ENCODE measurements at places on chromosomes 3 and 15.

DNA sequence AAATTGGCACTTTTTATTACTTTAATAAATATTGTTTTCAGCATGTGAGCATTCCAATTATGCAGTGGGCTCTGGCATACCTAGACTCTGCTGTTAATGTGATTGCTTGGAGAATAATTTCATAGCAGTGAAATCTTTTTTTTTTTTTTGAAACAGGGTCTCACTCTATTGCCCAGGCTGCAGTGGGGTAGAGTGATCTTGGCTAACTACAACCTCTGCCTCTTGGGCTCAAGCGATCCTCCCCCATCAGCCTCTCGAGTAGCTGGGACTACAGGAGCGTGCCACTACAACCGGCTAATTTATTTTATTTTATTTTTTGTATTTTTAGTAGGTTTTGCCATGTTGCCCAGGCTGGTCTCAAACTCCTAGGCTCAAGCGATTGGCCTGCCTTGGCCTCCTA, 14.6 kb upstream of the CORO2B start:
- no peak for DNase-seq

DNA sequence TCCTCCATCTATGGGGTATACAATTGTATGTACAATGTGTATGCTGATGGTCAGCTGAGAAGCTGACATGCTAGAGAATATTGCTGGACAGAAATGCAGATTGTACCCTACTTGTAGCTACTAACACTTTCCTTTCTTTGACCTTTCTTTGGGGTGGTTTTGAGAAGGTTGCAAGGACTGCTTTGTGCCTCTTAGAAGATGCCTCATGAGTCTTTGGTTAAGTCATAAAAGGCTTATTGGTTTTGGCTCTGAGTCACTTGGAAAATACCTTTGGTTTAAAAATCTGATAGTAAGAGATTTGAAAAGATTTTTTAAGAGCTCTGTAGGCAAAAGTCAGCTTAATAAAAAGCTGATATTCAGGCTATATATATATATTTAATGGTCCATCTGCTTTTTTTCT, 71.5 kb downstream of the ZMAT3 start:
- no peak for DNase-seq

DNA sequence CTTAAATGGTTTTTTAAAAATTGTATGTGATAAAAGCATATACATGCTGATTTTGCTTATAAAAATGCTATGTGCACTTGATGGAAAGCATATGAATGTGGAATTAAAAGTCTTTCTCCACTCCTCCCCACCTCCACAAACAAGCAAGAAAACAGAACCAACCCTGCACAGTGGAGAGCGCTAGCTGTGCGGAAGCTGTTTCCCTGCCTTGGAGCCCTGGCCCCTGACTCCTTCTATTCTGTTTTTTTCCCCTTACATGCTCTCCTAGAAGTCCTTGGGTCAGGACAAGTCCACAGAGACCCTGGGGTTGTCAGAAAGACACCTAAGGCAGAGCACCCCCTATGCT, 64.2 kb downstream of the BOC start:
- DNase-seq = no peak

DNA sequence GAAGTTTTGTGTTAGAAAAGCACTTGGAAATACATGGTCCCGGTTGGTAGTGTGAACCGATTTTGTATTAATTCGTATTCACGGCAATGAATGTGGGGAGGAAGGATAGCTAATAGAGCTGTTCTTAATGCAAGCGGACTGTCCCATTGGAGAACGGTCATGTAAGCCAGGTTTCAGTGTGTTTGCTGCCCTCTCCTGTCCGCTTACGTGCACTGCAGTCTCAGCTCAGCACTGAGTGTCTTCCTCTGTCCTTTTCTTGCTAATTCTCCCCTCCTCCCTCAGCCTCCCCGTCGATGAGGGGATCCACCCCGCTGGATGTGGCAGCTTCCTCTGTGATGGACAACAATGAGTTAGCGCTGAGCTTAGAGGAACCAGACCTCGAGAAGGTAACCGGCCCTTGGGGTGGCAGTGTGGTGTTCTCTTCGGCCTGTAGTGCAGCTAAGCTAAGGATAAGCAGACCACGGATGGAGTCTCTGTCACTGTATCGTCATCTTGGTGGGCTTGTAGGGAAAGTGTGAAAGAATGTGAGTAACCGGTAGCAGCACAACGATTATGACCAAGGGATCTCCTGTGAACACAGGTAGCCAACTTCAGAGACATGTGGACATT, 267.5 kb upstream of the CHRM5 start:
- DNase-seq = peak; percentile 46

DNA sequence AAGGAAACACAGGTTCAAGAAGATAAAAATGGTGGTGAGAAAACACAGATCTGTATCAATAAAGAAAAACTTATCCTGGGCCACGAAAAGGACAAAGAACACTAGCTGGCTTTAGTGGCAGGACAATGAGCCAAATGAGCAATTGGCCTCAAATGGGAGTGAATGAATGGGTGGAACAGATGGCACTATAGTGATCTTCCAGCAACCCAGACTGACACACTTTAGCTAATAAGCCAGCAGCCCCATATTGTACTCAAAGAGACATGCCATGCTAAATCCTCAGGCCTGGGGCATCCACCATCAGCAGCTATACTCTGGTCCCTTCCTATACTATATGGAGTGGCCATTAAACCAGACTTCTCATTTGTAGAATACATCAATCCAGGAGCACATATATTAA, 60.0 kb upstream of the GADL1 start:
- DNase-seq = no peak

- DNase-seq = no peak
These were observed 49.5 kb upstream of the SEC13 start for GRCh38 chr3:10370429-10370828.

GRCh38 chr15:101258238-101259144, 6.6 kb upstream of the CHSY1 start:
- DNase-seq = peak; percentile 67

GRCh38 chr3:130662501-130662996, 84.1 kb downstream of the PIK3R4 start:
- DNase-seq = no peak

Data from smooth muscle cell of the brain vasculature (primary cell).